Stimulated activated effector memory CD8-positive, alpha-beta T cell treated with anti-CD3 and anti-CD28 coated beads, Interleukin-12 subunit alpha, Interleukin-12 subunit beta, amount 100 ng/mL, for 72 hours (primary cell): ENCODE measurements at places on chromosomes 1 and 21.

- no peak for DNase-seq
Measured at GRCh38 chr1:228171221-228171891, 5.8 kb downstream of the IBA57 start.

- peak; percentile 27 for DNase-seq
Measured at GRCh38 chr1:1665815-1666251, 7.0 kb upstream of the CDK11B start.

DNA sequence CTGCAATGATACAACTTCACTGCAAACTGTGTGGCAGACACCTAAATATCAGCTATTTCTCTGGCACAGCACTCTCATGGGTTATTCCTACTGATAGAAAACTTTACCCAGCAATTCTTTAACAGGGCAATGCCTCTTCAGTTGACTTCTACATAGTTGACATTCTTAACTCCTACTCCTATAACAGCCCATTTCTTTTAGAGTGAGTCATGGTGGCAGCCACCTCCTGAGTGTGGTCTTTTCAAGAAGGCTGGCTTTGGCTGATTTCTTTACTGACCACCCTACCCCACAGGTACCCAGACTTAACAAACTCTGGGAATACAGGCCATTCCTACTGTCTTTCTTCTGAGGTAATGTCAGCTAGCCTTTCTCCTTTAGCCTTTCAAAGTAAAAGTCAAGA is 805.8 kb upstream of the ADGRL2 start:
- DNase-seq, result no peak

DNA sequence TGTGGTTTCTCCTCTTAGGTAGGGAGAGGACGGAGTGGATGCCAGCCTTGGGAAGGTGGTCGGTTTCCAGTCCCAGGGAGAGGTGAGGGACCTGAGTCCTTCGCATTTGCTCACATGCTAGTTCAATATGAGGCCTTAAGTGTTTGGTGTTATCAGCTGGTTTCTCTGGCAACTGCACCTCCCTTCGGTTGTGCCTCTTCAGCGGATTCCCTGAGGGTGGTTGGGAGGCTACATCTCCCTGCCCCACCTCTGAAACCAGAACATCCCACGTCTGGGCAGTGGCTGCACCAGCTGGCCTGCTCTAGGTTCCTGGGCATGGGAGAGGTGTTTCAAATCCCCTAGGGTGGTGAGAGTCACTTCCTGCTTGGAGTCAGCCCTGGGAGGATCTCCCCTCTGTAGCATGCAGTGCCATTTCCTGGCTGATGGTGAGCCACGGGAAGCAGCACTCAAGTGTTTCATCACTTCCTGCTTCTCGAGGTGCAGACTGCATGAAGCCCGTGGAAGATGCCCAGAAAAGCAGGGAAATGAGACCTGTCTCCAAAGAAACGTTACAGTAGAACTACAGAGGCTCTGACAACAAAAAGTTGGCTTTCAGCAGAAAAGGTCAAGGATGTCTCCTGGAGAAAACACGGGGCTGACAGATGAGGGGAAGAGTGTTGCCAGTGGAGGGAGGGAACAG is 4.5 kb downstream of the TMEM125 start:
- DNase-seq, result peak; percentile 56

DNA sequence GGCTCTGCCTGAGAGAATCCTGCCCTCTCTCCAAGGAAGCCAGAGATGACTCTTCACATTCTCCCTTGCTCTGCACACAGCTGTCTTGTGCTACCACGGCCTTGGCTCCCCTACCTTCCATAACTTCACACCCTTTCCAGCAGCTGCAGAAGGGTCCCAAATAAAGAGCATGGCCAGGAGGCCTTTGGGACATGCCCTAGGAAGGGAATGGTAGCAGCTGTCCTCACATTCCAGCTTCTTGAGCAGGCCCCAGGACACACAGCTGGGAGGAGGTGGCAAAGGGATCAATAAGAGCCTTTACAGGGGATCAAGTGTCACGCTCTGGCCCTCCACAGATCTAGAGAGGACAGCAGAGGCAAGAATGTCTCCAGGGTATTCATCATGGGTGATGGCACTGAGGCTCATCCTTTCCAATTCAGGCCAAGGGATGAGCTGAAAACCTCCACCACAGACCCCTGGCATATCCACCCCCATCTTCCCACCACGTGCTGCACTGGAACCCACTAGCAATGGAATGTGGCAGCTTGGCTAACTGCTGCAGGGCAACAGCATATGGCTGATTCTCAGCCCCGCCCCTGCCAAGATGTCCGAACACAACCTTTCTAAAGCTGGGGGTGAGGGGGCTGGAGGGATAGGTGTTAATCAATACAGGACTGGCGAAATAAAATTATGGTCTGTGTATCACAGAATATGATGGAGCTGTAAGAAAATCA is 17.8 kb upstream of the RAB29 start:
- DNase-seq, result no peak

- no peak for DNase-seq
Measured at GRCh38 chr1:100217834-100218233, 31.8 kb downstream of the DBT start.

- no peak for DNase-seq
Measured at GRCh38 chr1:9317591-9318417, 25.1 kb downstream of the SPSB1 start.
